Uterine smooth muscle cell (primary cell): ENCODE measurements at places on chromosomes 3 and 15. TPM values are rescaled to one million over a fixed set of nuclear protein-coding genes. Genes with fewer than 3 reads are reported as not detected.

Gene LRRIQ4
- 0.11 TPM in 1 of 2 replicates, not detected in the other for total RNA-seq

Gene ALS2CL
- total RNA-seq: 1.4 and 1.9 TPM in 2 replicates

Gene DPPA2
- not detected in 2 replicates for total RNA-seq

Gene AEN
- total RNA-seq: 66.2 and 85.1 TPM in 2 replicates

Gene HCLS1
- total RNA-seq: 2.1 and 2.5 TPM in 2 replicates

Gene PIK3CB
- total RNA-seq: 14.4 and 15.5 TPM in 2 replicates

Gene LEO1
- total RNA-seq: 34.4 and 42.7 TPM in 2 replicates

Gene CIDEC
- total RNA-seq: 0.12 TPM in 1 of 2 replicates, not detected in the other

Gene MAPKAPK3
- total RNA-seq: 15.2 and 15.6 TPM in 2 replicates

Gene NLGN1
- 11.2 and 20.1 TPM in 2 replicates for total RNA-seq

Gene BTLA
- 0.12 TPM in 1 of 2 replicates, not detected in the other for total RNA-seq

Gene IL5RA
- not detected in 2 replicates for total RNA-seq

Gene PAQR9
- under 0.01 TPM in 1 of 2 replicates, not detected in the other for total RNA-seq

Gene KBTBD12
- total RNA-seq: not detected in 2 replicates

Gene EXD1
- total RNA-seq: 0.11 TPM in 1 of 2 replicates, not detected in the other

Gene TMCO5A
- total RNA-seq: under 0.01 TPM in 1 of 2 replicates, not detected in the other

Gene CSPG5
- total RNA-seq: under 0.01 and 0.22 TPM in 2 replicates

Gene CCR3
- total RNA-seq: not detected in 2 replicates

Gene EPB42
- total RNA-seq: not detected in 2 replicates

Gene SKIC8
- 78.7 and 96.1 TPM in 2 replicates for total RNA-seq

Gene LIPH
- under 0.01 TPM in 1 of 2 replicates, not detected in the other for total RNA-seq

Gene HIGD2B
- not detected in 2 replicates for total RNA-seq

Gene FANCD2OS
- total RNA-seq: not detected in 2 replicates

Gene FOXB1
- total RNA-seq: under 0.01 TPM in 1 of 2 replicates, not detected in the other

Gene GP9
- total RNA-seq: not detected in 2 replicates

Gene IL17RB
- total RNA-seq: 0.11 and 0.12 TPM in 2 replicates

Gene ARPP21
- total RNA-seq: 0.37 TPM in 1 of 2 replicates, not detected in the other

Gene MUSTN1
- 0.50 TPM in 1 of 2 replicates, not detected in the other for total RNA-seq

Gene WNT5A
- 4.4 and 8.9 TPM in 2 replicates for total RNA-seq

Gene SRGAP3
- total RNA-seq: 3.1 and 6.0 TPM in 2 replicates

Gene UROC1
- total RNA-seq: not detected in 2 replicates

Gene CYP1A2
- total RNA-seq: not detected in 2 replicates

Gene CLDN16
- total RNA-seq: 0.12 TPM in 1 of 2 replicates, not detected in the other

Gene AADACL2
- not detected in 2 replicates for total RNA-seq

Gene DVL3
- 30.9 and 38.6 TPM in 2 replicates for total RNA-seq

Gene VWA5B2
- total RNA-seq: not detected in 2 replicates

Gene CADPS
- 11.9 and 32.5 TPM in 2 replicates for total RNA-seq

Gene CFAP44
- total RNA-seq: 2.1 TPM in 2 replicates

Gene GP5
- under 0.01 TPM in 1 of 2 replicates, not detected in the other for total RNA-seq

Gene CLRN1
- not detected in 2 replicates for total RNA-seq

Gene SYNPR
- not detected in 2 replicates for total RNA-seq

Gene EIF2B5
- 37.4 and 57.3 TPM in 2 replicates for total RNA-seq

Gene PSMD6
- total RNA-seq: 86.9 and 154 TPM in 2 replicates
